Astrocyte (in vitro differentiated cells and primary cell): ENCODE measurements at places on chromosomes 16 and 17.

DNA sequence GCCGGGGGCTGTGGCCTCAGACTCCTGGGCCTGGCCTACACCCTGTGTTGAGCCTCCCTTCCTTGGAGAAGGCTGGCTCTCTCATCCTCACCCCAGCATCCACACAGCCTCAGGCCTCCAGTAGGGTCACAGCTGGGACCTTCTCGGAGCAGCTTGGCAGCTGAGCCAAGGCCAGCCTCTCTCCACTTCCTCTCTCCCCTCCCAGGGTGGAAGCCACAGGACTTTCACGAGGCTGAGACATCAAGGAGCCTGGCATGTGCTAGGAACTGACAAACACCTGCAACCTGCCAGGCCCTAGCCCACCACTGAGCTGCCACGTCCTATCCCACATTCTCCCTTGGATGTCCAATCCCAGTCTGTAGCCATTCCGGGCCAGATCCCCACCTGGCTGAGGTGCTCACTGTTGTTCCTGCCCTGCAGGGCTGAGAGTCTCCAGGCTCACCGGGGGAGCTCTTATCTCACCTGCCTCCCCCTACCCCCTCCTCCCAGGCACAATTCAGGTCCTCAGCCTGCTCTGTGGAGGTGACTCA lies 3.1 kb downstream of the MMP15 start:
- DNase-seq, result no peak

- DNase-seq, result no peak
Observed at GRCh38 chr16:13959626-13960025, 39.7 kb downstream of the ERCC4 start.

- no peak for DNase-seq
Observed at GRCh38 chr17:29787995-29788394, 142.0 kb downstream of the SSH2 start.

DNA sequence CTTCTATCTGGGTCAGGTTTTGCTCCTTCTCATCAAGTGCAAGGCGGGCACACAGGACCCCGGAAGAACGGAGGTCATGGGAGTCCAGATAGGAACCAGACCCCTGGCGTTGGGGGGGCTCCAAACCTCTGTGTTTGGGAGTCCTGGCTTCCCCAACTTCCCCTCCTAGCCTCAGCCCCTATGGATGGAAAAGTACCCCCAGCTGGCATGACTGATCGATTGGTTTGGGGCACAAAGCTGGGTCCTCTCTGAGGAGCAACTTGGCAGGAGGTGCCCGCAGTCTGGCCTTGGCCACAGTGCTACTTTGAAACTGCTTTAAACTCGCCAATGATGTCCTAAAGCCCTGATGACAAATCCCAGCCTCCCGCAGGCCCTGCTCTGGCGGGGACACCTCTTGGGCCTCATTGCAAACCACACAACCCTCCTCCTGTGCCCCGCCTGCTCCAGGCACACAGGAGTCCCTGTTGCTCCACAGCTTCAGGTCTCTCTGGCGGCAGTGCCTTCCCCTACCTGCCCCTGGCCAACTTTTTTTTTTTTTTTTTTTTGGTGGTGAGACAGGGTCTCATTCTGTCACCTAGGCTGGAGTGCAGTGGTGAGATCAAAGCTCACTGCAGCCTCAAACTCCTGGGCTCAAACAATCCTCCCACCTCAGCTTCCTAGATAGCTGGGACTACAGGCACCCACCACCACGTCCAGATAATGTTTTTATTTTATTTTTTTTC lies 38.0 kb upstream of the SNN start:
- DNase-seq, result no peak

- DNase-seq, result no peak
Observed at GRCh38 chr17:74857191-74857590, 2.5 kb downstream of the GRIN2C start.

DNA sequence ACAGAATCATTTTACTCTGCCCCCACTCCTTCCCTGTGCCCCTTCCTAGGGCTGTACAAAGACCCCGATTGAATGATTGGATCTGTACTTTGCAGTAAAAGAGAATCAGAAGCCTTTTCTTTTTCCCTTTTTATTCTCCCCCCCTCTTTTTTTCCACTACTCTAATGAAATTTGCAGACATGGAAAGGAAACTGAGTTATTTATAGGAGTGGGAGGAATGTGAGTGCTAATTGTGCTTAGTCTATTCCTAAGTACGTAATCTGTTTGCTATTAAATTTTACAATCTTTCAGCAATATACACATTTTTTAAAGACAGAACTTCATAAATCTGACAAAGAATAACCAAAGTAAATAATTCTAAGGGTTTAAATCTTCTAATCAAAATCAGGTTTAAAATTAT lies 314.3 kb downstream of the MAP2K6 start:
- no peak for DNase-seq

GRCh38 chr17:48127371-48128051 lies 19.9 kb downstream of the SNX11 start:
- peak; percentile 23 for DNase-seq
